NCI-H1417 (cell line): ENCODE measurements at places on chromosomes 11 and 22.

- DNase-seq = no peak
Observed at GRCh38 chr11:83835423-83835822, 549.3 kb upstream of the CCDC90B start.

DNA sequence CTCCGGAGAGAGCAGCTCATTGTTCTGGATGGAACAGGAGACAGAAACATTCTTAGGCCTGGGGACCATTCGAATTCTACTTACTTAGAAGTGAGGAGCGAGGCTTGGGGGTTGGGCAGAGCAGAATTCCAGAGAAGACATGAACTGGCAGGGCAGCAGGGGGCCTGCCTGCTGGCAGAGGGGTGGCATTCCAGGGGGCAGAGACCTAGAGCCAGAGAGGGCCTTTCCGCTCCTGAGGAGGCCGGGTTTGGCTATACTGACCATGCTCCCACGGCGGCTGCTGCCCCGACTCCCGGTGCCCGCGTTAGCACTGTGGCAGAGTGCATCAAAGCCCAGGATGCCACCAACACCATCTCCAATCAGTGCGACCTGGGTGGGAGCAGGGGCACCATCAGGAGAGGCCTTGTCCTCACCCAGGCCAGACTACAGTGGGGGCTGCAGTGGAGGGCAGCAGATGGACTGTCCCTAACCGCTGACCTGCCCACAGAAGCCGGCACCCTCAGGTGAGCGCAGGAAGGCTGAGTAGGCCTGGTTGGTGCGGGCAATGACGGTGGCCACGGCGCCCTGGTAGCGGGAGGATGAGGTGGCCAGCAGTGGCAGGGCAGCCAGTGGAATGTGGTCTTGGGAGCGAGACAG lies 7.4 kb downstream of the PITPNM1 start:
- DNase-seq = no peak

DNA sequence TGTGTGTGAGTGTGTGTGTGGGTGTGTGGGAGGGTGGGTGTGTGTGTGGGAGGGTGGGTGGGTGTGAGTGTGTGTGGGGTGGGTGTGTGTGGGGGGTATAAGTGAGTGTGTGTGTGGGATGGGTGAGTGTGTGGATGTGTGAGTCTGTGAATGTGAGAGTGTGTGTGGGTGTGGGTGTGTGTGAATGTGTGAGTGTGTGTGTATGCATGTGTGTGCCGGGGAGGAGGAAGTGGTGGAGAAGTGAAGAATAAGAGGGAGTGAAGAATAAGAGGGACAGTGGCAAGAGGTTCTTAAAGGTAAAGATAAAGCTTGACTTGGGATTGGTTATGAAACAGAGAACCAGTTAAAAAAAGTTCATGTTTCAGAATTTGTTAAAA lies 54.0 kb downstream of the PRR5L start:
- DNase-seq = no peak

DNA sequence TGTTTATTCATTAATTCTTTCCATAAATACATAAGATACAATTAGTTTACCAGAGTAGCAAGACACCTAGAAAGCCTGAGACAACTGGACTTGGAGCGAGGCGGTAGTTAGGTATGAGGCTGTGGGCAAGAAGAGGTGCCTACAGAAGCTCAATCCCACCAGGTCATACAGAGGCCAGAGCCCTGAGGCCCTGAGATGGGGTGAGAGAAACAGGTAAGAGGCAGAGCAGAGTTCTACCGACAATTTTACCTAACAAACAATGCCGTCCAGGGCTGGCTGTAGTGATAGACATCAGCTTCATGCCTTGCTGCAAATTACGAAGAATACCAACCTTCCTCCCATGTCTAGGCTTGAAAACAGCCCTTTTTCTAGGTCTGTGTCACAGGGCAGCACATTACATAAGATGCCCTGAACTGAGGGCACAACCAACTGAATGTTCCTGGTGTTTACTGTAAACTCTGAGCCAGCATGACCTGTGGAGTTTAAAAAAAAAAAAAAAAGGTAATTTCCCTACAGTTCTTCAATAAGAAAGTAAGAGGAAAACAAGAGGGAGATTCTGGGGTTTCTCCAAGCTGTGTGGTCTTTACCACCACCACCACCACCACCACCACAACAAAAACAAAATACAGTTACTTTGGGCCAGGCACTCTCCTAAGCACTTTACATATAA lies 105.8 kb downstream of the GAB2 start:
- no peak for DNase-seq

DNA sequence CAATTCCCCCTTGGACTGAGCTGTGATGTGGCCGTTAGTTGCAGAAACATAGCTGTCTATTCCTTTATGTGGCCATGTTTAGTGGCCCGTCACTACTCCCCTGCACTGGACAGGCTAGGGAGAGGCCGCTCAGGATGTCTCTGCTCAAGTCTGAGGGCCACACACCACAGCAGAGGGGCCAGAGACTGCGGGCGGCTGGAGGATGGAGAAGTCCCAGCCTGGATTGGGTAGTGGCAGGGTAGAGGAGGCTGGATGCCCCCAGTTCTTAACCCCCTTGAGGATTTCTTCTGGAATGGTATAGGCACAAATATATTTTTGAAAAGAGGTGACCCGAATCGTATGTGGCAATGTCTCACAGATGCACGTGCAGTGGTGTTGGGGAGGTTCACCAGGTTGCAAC lies 116.4 kb upstream of the B3GAT1 start:
- DNase-seq = no peak

GRCh38 chr11:19651653-19652052 lies 61.0 kb upstream of the NAV2 start:
- no peak for DNase-seq

GRCh38 chr22:36351921-36352802 lies 35.6 kb downstream of the MYH9 start:
- no peak for DNase-seq

DNA sequence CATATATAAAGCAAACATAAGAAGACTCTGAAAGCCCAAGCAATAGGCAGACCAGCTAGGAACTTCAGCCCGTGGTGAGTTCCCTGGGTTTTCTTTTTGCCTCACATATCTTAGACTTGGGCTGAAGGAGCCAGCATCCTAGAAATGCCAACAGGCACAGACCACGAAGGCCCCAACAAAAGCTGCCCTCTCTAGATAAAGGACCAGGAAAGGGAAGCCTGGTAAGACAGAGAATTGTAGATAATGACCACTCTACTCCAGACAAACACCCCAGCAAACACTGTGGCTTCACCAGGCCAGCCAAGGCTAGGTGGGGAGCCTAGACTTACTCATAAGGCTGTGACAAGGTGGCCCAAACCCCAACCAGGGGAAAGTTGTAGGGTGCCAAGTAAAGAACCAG lies 11.2 kb downstream of the GAL start:
- no peak for DNase-seq

GRCh38 chr11:73391665-73392064 lies 15.5 kb downstream of the RELT start:
- DNase-seq = no peak

GRCh38 chr11:17296852-17297559 lies 20.5 kb downstream of the NUCB2 start:
- DNase-seq = no peak

GRCh38 chr22:35872451-35872850 lies 154.8 kb downstream of the APOL5 start:
- no peak for DNase-seq

- no peak for DNase-seq
Observed at GRCh38 chr22:32661296-32661695, 140.2 kb upstream of the TIMP3 start.

DNA sequence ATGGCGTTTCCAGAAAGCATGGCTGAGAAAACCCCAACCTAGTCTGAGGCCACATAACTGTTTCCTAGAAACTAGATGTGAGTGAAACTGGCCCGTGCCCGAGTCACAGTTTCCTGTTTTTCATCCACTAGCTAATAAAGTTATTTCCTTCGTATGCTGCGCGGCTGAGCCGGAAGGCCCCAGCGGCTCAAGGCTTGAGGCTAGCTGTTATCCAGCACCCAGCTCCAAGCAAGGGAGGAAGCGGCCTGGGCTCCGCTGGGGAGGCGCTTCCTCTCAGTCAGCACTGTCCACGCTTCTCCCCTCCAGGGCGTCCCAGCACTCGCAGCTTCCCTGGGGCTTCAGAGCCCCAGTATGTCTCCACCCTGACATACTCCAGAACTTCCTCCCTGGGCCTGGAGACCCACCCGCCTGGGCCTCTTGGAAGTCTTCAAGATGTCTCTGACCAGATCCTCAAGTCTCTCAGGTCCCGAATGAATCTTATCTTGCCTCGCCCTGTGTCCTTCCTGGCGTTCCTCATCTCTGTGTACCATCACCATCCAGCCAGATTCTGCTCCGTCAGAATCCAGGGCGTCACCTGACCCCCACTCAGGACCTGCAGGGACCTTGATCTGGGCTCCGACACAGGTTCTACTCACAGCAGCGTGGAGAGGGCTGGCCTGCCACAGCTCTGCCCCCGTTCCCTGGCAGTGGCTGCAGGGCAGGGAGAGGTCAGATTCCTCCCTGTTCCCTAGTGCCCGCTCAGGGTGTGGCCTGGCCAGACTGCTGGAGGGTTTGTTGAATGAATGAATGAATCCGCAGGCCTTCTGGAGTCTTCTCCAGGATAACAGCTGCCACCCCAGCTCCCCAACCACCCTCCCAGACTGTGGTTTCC lies 81.9 kb downstream of the LRRC32 start:
- no peak for DNase-seq

DNA sequence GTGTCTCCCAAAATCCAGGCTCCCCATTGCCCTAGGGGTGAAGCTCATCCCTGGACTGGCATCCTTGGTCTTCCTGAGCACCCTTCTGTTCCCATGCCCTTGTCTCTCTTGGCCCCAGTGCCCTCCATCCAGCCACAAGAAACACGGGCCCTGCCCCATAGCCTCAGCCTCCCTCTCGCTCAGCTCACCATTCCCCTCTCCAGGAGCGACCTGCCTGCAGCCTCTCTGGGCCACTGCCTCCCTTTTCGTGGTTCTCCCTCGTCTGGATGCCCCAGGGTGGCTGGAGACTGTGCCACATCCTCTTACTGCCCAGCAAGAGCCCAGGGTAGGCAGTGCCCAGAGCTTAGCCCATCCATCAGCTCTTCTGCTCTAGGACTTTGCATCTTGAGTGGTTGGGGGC lies 532.1 kb downstream of the TBC1D22A start:
- no peak for DNase-seq

DNA sequence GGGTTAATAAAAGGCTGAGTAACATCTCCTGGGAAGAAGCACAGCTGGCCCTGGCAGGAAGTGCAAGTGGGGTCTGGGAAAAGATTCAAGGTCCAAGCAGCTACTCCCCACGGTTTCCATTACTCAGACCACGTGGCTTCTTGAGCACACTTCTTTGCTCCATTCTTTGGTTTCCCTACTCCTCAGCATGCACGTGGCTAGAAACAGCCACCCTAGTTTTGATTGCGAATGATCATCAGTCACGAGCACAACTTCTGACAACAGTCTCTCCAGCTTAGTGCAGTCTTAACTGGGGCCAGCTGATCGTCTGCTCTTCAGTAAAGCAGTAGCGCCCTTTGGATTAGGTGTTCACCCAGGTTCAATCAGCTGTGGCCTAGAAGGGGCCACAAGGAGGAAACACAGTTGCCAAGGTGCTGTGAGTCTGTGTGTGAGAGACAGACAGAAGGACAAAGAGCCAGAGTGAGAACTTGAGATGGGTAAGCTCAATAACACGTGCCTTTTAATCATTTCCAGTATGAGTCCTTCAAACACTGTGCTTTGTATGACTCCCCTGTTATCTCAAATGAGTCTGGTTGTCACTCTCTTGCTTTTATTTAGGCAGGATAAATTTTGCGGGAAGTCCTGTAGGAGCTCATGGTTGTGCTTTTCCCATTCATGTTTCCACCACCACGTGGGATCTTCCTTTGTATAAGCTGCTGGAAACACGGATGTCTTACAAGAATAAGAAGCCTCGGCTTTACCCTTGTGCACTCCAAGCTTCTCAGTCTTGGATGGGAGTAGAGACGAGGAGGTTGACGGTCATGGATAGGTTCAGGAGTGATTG lies 901 bp upstream of the PARVA start:
- no peak for DNase-seq

- no peak for DNase-seq
Observed at GRCh38 chr11:3885855-3886254, 30.4 kb downstream of the STIM1 start.

DNA sequence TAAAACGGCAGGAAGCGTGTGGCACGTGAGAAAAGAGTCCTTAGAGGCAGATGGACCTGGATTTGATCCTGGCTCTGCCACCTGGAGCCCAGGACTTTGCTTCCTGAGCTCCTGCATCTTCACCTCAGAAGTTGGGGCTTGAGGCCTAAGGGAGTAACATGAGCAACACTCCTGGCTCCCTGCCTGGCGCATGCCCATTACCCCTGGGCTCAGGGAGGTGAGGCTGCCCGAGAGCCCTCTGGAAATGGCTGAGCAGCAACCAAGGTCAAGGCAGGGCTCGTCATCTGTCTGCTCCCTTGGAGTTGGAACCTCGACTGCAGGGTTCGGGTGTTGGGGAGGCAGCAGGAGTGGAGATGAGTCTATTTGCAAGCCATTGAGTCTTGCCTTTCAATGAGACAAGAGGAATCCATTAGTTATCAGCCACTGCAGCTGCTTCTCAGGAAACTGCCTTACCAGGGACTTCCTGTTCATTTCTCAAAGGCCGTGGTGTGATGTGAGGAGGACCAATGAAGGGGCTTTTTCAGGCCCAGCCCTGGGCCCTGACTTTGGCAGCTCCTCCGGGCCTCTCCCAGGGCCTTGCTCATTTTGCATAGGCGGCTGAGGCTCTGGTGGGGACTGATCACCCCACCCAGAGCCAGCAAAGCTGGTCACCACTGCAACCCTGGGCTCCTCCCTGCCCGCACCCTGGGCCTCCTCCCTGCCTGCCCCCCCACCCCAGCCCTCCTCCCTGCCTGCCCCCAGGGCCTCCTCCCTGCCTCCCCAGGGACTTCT lies 6.4 kb downstream of the FADS2 start:
- no peak for DNase-seq

DNA sequence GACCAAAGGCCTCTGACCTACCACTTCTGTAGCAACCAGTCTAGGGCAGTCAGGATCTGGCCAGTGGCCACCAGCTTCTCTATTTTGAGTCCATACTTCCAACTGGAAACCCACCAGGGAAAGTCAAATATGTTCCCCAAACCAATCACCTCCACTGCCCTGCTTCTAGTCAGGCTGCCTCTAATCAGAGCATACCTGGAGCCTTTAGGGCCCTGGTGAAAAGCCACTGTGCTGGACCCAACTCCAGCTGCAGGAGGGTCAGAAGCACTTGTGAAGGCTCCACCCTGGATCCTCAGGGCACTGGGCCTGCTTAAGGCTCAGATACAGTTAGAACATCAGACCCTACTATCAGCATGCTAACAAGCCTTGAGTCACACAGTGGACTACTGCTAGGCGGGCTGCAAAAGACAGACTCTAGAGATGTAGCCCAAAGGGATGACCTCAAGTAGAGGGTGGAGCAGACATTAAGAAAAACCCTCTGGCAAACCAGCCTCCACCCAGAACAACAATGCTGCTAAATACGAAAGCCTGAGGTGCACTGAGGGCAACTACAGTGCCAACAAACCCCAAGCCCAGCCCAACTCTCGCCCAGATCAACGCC lies 69.2 kb downstream of the DGCR2 start:
- DNase-seq = no peak
